ENCODE measurements at places on chromosomes 2 and 18. TPM values are rescaled to one million over a fixed set of nuclear protein-coding genes. Genes with fewer than 3 reads are reported as not detected.

Gene GALNT13
- total RNA-seq: 2.5 TPM

Gene PLCL1
- total RNA-seq: 10.9 TPM

Gene PHLPP1
- total RNA-seq: 15.6 TPM

Gene EML6
- total RNA-seq: 2.6 TPM

Gene FMNL2
- total RNA-seq: 43.7 TPM

Gene SLC19A3
- 18.3 TPM for total RNA-seq

Gene CRIM1
- 78.7 TPM for total RNA-seq

Gene IGFBP5
- 246 TPM for total RNA-seq

Gene GRP
- total RNA-seq: 2.4 TPM

Gene RESP18
- total RNA-seq: not detected

All from skin of body (tissue), 3 donors.